ENCODE measurements at places on chromosomes 4 and X. TPM values are rescaled to one million over a fixed set of nuclear protein-coding genes. Genes with fewer than 3 reads are reported as not detected.
A peak's percentile ranks its signal among the peaks of the same experiment; 100 is the strongest.

DNA sequence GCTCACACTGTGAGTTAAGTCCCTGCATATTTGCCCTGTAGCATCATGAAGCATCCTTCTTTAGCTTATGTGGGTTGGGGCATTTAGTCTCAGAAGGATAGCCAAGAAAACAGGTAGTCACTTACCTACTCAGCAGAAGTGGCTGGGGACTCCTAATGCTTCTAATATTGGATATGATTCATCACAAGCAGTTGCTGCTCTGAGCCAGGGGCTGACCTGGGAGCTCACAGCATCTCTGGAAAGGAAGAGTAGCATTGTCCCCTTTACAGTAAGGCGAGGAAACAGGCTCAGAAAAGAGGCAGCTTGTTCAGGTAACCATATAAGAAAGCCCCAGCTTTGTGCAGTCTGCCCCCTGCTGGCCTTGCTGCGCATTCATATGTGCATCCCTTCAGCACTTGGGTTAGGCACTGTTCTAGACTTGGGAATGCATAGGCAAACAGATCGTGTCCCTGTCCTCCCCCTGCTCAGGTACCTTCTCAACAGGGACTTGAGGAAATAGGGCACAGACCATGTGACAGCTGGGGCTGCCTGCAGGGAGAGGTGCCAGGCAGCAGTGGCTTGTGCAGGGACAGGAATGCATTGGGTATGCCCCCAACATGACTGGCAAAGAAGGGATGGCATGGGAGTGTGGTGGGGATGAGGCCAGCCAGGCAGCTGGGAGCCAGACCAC, 35.7 kb upstream of the TBC1D14 start:
- DNase-seq: peak; percentile 57

The MID2 gene
- total RNA-seq: 1.8 TPM

DNA sequence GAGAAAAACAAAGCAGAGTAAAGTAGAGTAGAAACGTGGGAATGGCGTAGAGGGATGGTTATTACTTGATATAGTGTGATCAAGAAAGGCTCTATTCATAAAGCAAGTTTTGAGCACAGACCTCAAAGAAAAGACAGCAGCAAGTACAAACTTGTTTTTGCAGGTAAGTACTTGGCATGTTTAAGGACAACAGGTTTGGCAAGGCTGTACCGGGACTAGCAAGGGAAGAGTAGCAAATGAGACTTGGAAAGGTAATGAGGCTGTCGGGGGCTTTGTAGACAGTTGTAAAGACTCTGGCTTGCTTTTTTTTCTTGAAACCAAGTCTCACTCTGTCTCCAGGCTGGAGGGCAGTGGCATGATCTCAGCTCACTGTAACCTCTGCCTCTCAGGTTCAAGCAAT, 40.9 kb downstream of the NEK1 start:
- DNase-seq: no peak

The NWD2 gene
- not detected for total RNA-seq

The UCHL1 gene
- 198 TPM for total RNA-seq
